AG09309 (cell line): ENCODE measurements at places on chromosomes 11 and 22.

DNA sequence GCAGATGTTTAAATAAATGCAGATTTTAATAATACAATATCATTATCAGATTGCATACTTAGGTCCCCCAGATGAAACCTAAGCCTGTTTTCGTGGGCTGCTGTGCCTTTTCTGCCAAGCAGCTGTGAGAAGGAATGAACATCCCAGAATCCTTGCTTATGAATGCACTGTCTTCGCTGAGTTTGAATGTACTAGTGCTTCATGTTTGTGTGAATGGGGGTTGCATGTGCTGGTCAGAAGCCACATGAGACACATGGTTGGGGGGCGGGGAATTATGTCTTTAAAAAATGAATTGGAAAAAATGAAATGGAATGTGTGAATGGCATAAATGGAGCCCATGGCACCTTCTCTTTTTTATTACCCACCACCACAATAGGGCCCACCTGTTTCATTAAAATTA is 125.4 kb upstream of the HSD17B12 start:
- DNase-seq, result no peak

DNA sequence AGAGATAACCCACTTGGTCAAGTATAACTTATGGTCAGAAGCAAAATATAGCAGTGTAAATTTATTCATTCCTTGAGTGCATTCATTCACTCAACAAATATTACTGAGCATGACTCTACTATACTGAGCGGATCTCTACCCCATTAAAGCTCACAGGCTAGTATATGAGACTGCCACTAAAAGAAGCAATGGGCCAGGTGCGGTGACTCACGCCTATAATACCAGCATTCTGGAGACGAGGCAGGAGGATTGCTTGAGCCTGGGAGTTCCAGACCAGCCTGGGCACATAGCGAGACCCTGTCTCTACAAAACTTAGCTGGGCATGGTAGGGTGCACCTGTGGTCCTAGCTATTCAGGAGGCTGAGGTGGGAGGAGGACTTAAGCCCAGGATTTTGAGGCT is 197.6 kb upstream of the BLID start:
- DNase-seq, result no peak

DNA sequence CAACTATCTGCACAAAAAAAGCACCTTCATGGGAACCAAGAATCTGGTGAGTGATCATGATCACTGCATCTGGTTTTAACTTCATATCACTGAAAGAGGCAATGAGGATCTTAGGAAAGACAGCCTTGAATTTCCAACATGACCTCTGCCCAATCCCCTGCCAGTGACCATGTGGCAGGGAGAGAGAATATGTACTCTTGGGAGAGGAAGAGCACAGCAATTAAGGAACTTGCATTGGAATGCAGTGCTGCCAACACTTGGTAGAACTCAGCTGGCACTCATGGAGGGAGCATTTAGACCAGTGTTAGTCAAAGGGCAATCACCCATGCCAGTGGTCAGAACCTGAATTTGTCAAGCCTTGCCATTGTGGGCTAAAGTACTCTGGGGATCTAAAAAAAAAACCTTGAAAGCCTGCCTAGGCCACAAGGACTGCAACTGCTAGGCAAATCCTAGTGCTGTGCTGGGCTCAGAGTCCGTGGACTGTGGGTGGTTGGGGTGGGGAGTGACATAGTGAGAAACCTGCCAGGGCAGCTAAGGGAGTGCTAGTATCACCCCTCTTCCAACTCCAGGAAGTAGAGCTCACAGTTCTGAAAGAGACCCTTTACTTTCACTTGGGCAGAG is 23.1 kb downstream of the JRKL start:
- no peak for DNase-seq

DNA sequence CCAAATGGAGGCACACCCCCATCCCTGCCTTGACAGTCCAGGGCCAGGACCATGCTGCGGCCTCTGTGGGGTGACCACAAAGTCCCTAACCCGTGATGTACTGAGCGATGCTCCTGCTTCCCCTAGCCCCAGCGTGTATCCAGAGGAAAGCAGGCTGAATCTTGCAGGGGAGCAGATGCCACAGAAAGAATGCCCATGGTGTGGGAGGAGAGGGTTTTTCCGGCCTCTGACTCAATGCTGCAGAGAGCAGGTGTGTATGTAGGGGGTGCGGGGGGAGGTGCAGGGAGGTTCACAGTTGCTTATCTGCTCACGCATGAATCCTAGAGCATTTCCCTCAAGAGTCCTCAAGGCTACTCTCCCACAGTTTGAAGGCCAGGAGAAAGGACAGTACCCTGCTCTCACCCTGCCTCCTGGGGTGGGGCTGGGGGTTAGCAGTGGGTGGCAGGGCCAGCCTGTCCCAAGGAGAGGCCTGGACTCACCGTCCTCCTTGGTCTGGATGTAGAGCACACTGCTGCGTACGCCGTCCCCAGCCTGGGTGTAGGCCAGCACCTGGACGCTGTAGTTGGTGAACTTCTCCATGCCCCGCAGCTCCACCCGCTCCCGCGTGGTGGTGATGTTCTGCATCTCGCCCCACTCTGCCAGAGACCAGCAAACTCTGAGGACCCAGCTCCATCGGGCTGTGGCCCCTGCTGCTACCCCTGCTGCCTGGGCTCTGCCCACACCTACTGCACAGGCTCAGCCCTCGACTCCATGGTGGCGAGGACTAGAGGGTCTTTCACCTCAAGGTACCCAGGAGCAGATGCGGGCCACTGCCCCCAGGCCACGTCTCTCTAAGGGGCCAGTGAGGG is 130.8 kb downstream of the CEP164 start:
- no peak for DNase-seq

DNA sequence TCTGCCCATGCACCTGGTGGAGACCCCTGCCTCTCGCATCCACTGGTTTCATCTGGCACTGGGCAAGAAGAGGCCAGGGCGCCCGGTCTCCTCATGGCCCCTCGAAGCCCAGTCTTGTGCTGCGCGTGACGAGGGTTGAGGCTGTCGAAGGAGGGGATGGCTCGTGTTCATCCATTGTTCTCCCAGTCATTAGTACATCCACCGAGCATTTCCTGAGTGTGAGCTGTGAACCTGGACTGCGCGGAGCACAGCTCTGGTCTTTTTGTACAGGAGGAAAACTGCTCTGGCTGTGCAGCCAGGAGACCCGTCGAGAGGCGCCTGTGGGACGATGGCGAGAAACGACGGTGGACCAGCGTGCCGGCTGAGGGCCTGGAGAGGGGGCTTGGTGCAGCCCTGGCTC is 6.8 kb downstream of the CACNA1I start:
- no peak for DNase-seq

DNA sequence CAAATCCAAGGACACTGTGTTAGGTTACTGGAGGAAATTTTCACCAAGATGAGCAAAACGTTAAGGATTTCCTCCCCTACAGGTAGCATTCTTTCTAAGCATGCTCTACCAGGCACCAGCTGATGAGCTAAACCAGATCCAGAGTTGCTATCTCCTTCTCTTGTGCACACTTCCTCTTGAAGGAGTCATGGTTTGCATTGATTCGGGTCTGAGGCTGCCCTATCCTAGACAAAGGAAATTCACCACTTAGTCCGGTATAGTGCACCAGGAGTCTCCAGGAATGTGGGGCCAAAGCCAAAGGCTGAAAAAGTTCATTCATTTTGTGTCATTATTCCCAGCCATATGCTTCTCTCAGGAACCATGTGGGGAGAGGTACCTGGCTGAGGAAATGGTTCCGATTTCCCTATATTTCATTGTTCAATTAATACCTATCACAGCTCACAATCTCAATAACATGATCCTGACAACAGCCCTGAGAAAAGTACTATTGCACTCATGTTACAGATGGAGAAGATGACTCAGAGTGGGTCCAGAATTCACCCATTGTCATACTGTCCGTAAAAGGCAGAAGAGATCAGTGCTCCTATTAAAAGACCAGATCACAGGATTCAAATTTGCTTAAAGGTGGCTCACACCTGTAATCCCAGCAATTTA is 39.1 kb downstream of the SLC35F2 start:
- no peak for DNase-seq

DNA sequence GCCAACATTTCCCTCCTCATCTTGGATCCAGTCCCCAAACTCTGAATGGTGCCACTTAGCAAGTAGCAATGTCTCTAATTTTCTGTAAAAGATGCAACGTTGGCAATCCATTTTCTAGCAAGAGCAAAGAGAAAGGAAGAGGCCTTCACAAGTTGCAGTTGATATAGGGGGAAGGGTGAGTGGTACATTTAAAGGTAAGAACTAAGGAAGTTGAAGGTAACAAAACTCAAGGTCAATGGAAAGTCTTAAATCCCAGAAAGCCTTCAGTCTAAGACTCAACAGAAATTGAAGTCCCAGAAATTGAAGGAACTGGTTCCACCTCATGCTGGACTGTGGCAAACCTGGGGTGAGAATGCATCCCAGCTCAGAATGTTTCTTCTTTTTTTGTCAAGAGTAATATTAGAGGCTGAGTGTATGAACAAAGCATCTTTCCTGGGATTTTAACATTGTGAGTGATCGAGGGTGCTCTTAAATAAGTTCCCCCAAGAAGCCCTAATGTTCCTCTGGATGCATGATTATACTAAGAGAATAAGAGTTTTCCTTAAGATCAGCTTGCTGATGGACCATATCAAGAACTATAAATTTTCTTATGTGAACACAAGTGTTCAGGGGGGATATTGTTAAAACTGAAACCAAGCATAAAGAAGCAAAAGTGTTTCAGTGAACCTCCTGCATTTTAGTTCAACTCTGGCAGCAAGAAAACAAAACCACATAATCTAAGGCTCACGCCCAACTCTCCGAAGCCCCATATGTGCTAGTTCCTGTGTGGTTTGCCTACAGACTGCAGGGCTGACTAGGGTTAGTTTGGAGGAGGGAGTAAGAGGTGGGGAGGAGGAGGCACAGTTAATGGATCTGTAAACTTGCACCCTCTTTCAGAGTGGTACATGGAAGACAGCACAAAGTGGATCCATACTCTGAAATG is at the start of gene GRAP2:
Gene GRAP2, plus strand, starts transcription at position 779 of the 922 bp plus-strand sequence. CDS start 46,023 bp downstream, outside the sequence.
- no peak for DNase-seq

DNA sequence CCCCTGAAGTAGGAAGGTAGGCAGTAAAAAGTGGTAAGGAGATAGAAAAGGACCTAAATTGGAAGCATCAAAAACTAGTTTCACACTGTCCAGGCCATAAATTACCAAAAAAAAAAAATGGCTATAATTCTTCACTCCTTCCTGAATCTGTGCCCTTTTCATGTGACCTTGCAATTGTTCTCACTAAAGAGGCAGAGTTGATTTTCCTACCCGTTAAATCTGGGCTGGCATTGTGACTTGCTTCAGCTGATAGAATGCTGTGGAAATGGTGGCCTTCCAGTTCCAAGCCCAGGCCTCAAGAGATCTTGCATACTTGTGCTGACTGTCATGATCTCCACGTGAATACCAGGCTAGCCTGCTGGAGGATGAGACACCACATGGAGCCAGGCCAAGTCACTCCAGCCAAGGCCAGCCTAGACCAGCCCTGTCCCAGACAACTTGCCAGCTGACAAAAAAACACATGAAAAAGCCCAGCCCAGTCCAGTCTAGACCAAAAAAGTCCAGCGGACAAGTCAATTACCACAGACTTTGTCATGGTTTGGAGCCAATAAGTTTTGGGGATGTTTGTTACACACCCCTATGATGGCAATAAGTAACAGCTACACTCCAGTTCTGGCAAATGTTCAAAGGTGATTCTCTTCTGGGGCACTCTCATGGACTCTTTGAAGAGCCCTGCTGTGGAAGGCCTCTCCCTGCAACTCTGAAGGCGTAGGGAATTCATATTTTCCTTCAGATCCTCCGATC is 51.4 kb upstream of the NUP50 start:
- DNase-seq, result no peak

DNA sequence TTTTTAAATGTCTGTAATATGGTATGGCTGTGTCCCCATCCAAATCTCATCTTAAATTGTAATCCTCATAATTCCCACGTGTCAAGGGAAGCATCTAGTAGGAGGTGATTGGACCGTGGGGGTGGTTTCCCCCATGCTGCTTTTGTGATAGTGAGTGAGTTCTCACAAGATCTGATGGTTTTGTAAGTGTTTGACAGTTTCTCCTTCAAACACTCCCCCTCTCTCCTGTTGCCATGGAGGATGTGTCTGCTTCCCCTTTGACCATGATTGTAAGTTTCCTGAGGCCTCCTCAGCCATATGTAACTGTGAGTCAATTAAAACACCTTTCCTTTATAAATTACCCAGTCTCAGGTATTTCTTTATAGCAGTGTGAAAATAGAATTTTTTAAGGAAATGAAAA is 31.1 kb upstream of the CD44 start:
- no peak for DNase-seq

- DNase-seq, result no peak
Observed at GRCh38 chr11:67680696-67681470, 6.5 kb upstream of the ALDH3B2 start.

DNA sequence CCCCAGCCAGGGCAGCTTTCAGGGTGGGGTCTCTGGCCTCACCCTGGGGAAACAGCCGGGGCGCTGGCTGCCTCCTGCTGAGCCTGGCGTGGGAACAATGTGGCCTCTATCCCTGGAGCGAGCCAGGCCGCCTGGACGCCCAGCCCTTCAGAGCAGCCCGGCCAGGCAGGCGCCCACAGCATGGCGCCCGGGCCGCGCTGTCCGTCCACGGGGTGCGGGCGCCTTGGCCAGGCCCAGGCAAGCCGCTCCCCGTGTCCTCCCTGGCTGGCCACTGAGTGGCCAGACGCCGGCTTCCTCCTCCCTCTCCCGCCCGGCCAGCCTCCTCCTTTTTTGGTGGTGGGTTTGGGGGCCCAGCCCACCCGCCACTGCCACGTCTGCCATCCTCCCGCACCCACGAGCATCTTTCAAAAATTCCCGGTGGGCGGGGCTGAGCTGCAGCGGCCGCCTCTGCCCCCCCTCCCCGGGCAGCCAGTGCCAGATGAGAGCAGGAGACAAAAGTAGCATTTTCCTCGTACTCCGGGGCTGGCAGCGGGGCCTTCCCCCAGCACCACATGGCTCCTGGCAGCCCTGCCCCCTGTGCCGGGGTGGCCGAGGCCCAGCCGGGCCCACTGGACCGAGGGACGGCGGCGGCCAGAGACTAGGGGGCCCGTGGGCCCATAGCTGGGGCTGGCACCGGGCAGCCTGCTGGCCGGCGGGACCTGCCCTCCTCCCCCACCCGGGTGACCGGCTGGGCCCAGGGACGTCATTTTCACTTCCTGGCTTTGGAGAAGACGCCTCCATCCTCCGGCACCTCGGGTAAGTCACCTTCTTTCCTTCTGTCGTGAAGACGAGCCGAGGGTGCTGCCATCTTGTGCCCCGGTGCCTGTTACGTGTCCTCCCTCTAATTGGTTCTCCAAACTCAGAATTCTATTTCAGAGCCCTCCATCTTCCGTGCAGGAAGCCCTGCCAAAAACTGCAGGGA is 70.2 kb upstream of the PPARA start:
- peak; percentile 80 for DNase-seq

DNA sequence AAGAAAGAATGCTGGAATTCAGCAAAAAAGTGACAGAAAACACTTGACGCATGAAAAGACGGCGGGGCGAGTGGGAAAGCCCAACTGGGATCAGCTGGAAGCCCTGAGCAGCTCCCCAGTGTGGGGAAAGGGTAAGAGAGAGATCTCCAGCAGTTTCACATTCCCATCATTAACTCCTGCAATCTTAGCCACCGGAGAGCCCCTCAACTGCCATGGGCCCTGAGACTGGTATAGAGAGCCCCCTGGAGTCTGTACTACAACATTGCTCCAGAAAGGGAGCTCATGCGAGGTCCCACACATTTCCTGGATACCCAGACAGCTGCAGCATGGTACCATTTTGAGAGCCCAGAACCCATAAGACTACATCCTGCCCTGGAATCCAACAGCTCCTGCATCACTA is 31.1 kb downstream of the MRGPRX4 start:
- no peak for DNase-seq
